ENCODE measurements at places on chromosomes 3 and 15. TPM values are rescaled to one million over a fixed set of nuclear protein-coding genes. Genes with fewer than 3 reads are reported as not detected.
A peak's percentile ranks its signal among the peaks of the same experiment; 100 is the strongest.

DNA sequence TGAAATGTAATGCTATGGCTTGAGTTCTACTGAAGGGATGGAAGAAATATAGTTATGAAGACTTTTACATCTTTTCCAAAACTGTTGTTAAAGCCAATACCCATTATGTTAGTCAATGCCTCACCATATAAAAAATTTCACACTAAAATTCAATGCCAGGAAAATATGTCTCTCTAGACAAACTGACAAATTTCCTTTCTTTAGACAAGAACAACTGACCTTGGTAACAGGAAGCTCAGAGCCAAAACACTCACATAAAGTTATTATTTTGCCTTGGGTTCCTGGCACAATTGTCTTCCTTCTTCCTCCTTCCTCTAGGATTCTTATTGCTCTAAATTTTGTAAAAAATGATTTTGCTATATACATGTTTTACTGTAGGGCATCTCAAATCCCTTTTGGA lies 26.7 kb downstream of the INTS14 start:
- peaks cover 17% of the 10 kb centered on the region for H3K36me3 ChIP-seq
- no peaks in the 10 kb centered on the region for H3K27me3 ChIP-seq
- DNase-seq, result no peak
- H3K27ac ChIP-seq, result no peak overlapping the region
- no peak overlapping the region for H3K4me3 ChIP-seq

GRCh38 chr15:69490356-69491037 lies 37.9 kb downstream of the RPLP1 start:
- H3K4me1 ChIP-seq, result no peaks in the 10 kb centered on the region
- no peaks in the 10 kb centered on the region for H3K36me3 ChIP-seq
- no peak overlapping the region for H3K4me3 ChIP-seq
- H3K27ac ChIP-seq, result peak overlapping the region; percentile 50
- no peak for DNase-seq
- H3K27me3 ChIP-seq, result no peaks in the 10 kb centered on the region

DNA sequence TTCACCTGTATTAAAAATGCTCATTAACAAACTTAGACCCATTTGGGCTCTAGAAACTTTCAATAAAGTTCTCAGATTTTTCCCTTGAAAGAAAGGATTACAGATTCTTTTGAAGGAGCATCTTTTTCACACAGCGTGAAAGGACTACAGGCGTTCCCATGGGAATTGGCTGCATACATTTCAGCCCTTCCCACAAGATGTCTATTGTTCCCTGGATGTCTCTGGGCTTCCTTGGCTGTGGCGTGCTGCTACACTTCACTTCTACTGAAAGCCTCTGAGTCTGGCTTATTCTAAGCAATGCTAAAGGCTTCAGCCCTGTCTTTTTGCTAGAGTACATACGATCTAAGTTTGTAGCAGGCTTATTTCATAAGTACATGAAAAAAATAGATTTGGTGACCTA lies 1.4 kb downstream of the VEPH1 start:
- no peak overlapping the region for H3K27ac ChIP-seq
- H3K4me1 ChIP-seq, result peaks cover 5% of the 10 kb centered on the region
- peaks cover 2% of the 10 kb centered on the region for H3K27me3 ChIP-seq
- H3K36me3 ChIP-seq, result no peaks in the 10 kb centered on the region
- no peak overlapping the region for H3K4me3 ChIP-seq
- no peak for DNase-seq

Gene UBA7
- 10.4 TPM for total RNA-seq

- H3K4me1 ChIP-seq, result peaks cover 40% of the 10 kb centered on the region
- peak overlapping the region; percentile 74 for H3K27ac ChIP-seq
- DNase-seq, result peak; percentile 61
- no peaks in the 10 kb centered on the region for H3K36me3 ChIP-seq
Measured at GRCh38 chr3:157130467-157131251, 29.3 kb downstream of the CCNL1 start.

Gene HGD
- total RNA-seq, result 0.40 TPM

DNA sequence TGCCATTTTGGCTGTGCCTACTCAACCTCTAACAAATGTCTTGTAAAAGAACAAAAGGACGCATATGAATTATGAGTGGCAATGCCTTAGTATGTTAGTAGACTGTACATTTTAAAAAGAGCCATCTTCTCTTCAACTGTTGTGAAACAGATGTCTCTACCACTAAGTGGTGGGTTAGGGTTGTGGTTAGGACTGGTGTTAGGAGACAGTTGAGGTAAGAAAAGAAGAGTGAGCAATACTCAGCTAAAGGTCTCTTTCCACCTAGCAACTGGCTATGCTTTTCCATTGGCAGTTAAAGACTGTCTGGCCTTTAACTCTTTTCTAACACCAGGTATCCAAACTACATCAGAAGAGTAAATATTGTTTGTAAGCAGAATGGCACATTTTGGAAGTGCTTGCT lies 221.7 kb upstream of the TBC1D5 start:
- no peak for DNase-seq
- no peak overlapping the region for H3K27ac ChIP-seq
- no peak overlapping the region for H3K4me3 ChIP-seq
- H3K36me3 ChIP-seq, result no peaks in the 10 kb centered on the region

Gene LINGO1
- 0.62 TPM for total RNA-seq

Gene MYO9A
- 27.1 TPM for total RNA-seq

Gene CCR3
- 0.48 TPM for total RNA-seq

GRCh38 chr15:56598991-56599390 lies 134.1 kb upstream of the MNS1 start:
- H3K27me3 ChIP-seq, result no peaks in the 10 kb centered on the region
- no peak overlapping the region for H3K27ac ChIP-seq
- H3K4me1 ChIP-seq, result no peaks in the 10 kb centered on the region

Gene TRAT1
- total RNA-seq, result not detected

Gene IL17RE
- 0.43 TPM for total RNA-seq

DNA sequence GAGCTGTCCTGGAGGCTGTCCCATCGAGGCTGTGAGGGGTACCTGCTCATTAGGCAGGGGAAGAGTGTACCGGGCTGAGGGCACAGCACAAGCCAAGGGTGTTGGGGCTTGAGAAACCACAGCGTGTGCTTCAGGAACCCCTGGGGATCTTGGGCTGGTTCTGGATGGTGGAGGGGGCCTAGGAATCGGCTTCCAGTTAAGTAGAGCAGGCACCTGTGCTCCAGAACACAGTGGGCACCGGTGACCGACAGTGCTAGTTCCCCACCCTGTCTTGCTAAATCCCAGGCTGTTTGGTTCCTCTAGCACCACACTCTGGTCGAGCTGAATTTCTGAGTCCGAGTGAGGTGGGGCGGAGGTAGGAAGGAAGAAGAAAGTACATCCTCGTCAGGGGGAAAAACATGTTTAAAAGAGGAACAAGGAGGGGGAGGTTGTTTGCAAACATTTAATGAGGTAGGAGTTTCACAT lies 29.1 kb downstream of the SLC6A6 start:
- H3K4me1 ChIP-seq, result peaks cover 81% of the 10 kb centered on the region
- no peaks in the 10 kb centered on the region for H3K27me3 ChIP-seq
- DNase-seq, result no peak
- H3K4me3 ChIP-seq, result no peak overlapping the region

- no peak for DNase-seq
- peak overlapping the region; percentile 90 for H3K27ac ChIP-seq
- H3K4me1 ChIP-seq, result peaks cover 96% of the 10 kb centered on the region
- H3K27me3 ChIP-seq, result no peaks in the 10 kb centered on the region
- H3K4me3 ChIP-seq, result no peak overlapping the region
Measured at GRCh38 chr15:67105991-67106763, 40.8 kb downstream of the SMAD3 start.

Measured in psoas muscle (tissue), 8 donors.